ENCODE measurements at places on chromosomes 5 and 9.

DNA sequence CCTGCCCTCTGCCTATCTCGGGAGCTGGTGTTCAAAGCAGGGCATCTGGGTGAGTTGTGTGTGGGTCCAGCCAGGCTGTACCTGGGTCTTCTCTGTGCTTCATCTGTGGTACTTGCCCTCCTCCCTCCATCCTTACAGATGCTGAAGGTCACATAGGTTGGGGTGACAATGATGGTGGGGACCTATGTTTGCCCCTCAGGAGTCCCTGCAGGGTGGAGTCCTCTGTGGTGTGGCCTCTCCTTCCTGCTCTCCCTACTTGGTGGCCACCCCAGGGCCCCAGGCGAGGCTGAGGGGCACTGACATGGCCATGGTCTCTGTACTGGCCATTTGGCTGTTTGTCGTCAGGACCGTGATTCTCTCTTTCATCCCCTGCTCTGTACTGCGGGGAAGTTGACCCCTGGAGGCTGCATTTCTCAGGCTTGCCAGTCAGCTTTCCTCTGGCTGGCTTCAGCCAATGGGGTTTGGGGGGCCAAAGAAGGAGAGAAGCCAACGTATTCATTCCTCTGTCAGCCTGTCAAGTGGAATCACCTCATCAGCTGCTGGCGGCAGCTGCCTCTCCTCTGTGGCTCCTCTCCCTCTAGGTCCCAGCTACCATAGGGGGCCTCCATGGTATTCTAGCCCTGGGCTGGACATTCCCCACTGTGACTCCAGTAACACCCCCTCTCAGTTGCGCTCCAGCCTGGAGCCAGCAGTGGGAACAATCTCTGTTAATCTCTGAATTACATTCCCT lies 4.6 kb downstream of the DCANP1 start:
- no peak for DNase-seq

DNA sequence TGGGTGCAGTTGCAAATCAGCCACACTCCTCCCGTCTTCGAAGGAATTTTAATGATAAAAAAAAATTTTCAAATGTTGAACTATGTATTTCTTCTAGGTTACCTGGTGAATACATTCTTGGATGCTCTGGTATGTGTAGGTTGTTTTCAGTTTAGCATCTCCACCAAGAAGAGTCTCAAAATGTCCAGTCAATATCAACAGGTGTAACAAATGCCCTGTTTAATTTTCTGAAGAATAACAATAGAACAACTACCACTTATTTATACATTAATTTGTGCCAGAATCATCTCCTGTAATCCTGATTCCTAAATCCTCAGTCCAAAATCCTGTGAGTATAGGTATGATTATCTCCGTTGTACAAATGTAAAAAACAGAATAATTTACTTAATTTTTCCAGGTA lies 67.8 kb downstream of the EBF1 start:
- DNase-seq = no peak

- no peak for DNase-seq
These were observed 16.7 kb upstream of the SLC36A1 start for GRCh38 chr5:151430731-151431130.

DNA sequence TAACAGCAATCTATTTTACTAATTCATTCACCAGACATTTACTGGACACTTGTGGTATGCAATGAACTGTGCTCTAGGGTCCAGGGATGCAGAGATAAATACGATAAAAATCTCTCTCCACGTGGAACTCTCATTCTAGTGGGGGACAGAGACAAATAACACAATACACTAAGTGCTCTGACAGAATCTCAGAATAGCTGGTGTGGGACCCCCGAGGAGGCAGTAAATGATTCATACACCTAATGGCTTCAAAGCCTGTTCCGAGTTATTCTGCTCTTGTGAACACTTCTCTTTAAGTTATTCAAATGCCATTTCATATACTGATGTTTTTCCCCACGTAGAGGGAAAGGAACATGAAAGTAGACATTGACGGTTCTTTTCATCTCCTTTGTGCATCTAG lies 302.0 kb upstream of the PDE4D start:
- DNase-seq = no peak

GRCh38 chr5:14215901-14216300 lies 72.8 kb downstream of the TRIO start:
- no peak for DNase-seq

DNA sequence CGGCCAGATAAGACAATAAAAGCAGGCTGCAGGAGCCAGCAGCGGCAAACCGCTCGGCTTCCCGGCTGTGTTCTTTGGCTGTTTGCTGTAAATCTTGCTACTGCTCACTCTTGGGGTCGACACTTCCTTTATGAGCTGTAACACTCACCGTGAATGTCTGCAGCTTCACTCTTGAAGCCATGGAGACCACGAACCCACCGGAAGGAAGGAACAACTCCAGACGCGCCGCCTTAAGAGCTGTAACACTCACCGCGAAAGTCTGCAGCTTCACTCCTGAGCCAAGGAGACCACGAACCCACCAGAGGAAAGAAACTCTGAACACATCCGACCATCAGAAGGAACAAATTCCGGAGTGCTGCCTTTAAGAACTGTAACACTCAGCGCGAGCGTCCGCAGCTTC lies 451.7 kb downstream of the AGTPBP1 start:
- no peak for DNase-seq

DNA sequence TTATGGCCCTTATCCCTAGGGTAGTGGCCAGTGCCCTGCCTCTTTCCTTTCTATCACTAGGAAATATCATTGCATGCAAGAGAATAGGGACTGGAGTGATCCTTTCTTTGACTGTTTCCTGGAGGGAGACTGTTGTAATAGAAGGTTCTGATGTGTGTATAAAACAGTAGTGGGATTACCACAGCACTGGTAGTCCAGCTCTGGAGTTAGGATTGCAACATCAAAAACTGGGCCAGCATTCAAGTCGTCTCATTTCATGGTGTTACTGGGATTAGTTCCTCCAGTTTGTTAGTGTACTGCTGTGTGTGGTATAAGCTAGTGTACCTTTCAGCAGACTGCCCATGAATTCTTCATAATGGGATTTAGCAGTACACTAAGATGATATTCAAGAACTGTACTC lies 45.8 kb downstream of the KIAA1958 start:
- DNase-seq = no peak

DNA sequence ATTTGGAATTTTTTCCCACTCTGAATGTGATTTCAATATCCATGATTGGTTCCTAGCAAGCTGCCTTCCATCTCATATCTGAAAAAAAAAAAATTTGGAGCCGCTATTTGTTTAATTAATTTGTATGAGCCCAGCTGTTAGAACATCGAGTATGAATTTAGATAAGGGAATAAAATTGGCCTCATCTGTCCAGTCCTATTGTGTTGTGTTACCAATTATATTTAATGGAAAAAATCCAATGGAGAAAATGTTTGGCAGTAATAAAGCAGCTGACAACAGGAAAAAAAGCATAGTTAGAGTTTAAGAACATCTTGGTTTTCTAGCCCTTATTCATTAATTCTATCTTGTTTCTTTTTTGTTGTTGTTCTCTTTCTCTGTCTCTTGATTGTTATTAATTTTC lies 735.6 kb upstream of the RIOK2 start:
- no peak for DNase-seq

- DNase-seq = peak; percentile 34
These were observed 911 bp downstream of the ABLIM3 start for GRCh38 chr5:149141957-149142851.

DNA sequence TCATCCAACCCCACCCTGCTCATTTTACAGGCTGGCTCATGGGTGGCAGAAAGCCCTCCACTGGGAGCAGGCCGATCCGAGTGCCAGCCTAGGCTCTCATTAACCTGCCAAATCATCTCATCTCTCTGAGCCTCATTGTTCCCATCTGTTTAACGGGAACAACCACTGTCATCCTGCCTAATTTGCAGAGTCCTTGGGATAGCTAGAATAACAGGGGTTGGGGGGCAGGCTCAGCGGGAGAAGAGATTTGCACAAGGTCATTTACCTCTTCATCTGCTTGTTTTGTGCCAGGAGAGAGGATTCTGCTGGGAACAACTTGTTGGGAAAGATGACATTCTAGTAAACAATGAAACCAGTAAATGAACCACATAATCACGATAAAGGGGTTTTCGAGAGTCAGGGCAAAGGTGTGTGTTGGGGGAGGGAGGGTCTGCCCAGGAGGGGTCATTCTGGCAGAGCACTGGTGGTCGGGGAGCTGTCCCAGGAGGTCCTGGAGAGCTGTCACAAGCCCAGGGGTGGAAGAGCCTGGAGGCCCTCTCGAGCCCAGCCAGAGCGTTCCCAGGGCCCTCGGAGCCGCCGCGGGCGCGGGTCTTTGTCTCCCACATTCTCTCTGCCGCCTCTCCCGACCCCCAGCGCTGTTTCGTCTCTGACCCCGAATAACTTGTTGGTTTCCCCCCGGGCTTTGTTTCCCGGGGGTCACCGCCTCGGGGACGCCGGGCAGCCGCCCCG lies 22.8 kb upstream of the NDST1 start:
- no peak for DNase-seq

DNA sequence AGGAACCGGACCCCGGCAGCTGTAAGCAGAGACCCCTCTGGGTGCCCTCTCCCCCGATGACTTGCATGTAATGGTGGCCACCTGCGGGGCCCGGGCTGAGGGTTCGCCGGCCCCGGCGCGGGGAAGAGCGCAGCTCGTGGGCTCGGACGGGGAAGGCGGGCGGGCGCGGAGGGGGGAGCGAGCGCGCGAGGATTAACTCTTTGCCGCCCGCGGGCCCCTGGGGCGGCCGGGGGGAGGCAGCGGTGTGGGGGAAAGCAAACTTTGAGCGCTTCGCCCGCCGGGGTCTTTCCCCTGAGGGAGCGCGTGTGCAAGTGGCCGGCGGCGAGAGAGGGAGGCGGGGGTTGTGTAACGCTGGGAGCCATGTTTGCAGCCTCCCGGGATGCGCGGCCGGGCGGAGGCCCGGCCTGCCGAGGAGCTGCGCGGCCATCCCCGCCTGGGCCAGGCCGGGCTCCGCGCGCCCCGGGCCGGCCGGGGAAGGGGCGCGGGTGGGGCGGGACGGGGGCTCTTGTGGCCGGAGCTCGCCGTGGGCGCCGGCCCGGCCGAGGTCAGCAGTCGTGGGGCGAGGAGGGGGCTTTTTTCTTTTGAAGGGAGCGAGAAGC lies 547 bp downstream of the ANP32B start:
- DNase-seq = peak; percentile 23

DNA sequence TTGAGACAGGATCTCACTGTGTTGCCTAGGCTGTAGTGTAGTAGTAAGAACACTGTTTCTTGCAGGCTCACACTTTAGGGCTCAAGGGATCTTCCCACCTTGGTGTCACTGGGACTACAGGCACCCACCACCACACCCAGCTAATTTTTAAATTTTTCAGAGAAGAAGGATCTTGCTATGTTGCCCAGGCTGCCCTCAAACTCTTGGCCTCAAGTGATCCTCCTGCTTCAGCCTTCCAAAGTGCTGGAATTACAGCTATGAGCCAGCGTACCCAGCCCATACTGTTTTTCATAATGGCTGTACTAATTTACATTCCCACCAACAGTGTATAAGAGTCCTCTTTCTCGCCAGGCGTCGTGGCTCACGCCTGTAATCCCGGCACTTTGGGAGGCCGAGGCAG lies 5.1 kb downstream of the STX17 start:
- no peak for DNase-seq

DNA sequence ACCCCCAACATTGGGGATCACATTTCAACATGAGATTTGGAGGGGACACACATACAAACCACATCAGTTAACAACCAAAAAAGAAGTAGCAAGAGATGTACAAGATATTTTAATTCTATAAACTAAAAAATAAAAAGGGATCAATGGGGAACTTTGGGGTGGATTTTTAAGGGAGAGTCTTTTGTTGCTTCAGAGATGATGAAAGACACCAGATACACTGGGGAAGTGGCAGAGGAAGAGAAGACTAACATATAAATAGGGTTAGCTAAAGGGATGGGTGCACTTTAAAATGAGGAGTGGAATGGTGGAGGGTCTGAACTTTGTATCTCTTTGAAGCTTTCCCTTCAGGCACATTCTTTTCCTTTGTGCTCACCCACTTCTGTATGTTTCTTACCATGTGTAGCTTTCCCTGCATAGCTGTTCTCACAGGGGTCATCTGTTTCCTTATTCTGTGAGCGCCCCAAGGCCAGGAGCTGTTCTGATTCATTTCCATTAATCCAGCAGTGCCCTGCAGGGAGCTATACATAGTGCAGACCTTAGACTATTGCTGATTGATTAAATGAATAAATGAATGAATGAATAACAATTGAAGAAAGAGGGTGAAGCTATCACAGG lies 531.6 kb upstream of the KLF4 start:
- DNase-seq = no peak
